Astrocyte (in vitro differentiated cells and primary cell): ENCODE measurements at places on chromosomes 16 and 17.

DNA sequence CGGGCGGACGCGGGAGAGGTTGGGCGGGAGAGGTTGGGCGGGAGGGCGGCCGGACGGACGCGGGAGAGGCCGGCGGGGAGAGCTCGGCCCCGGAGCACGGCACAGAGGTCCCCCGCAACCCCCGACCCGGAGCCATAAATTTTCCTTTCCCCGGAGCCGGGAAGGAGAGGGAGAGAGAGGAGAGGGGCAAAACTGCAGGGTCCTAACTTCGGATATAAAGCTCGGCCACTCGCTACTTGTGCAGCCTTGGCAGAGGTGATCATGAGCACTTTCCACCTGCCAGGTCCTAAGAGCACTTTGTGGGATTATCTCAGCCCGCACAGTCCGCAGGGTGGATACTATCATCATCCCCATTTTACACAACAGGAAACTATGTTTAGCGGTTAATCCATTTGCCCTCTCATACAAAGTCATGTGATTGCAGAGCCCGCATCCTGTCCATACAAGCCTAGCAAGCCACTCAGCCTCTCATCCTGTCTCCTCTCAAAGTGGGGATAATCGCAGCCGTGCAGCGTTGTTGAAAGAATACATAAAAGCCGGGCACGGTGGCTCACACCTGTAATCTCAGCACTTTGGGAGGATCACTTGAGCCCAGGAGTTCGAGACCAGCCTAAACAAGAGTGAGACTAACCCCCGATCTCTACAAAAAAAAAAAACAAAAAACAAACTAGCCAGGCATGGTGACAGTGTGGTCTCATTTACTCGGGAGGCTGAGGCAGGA is 780 bp upstream of the DCAKD start:
- no peak for DNase-seq

DNA sequence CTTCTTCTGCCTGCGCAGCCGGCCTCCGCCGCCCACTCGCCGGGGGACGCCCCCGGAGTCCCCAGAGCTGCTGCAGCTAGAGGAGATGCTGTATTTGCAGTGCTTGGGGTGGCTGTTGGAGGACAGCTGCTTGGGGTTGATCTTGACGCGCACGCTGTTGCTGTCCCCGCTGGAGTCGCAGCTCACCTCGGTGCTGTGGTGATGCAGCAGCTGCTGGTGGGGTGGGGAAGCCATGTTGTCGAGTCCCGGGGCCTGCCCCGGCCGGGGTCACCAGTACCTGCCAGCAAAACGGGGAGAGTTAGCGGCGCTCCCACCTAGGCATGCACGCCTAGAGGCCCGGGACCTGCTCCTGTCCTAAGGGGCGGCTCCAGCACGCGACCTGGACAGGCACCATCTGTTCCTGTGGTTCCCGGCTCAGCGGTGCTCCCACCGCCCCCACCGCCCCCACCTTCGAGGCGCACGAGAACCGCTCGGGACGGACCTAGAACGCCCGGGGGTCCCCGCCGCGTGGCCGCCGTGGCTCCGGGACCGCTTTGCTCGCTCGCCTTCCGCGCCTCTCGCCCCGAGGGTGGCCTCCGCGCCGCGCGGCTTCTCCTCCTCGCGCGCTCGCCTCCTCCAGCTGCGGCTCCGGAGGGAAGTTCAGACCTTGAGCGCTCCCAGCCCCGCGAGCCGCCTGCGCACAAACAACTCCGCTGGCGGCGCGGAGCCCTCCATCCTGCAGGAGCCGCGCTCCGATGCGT is 863 bp downstream of the ADCY9 start:
- peak; percentile 60 for DNase-seq

DNA sequence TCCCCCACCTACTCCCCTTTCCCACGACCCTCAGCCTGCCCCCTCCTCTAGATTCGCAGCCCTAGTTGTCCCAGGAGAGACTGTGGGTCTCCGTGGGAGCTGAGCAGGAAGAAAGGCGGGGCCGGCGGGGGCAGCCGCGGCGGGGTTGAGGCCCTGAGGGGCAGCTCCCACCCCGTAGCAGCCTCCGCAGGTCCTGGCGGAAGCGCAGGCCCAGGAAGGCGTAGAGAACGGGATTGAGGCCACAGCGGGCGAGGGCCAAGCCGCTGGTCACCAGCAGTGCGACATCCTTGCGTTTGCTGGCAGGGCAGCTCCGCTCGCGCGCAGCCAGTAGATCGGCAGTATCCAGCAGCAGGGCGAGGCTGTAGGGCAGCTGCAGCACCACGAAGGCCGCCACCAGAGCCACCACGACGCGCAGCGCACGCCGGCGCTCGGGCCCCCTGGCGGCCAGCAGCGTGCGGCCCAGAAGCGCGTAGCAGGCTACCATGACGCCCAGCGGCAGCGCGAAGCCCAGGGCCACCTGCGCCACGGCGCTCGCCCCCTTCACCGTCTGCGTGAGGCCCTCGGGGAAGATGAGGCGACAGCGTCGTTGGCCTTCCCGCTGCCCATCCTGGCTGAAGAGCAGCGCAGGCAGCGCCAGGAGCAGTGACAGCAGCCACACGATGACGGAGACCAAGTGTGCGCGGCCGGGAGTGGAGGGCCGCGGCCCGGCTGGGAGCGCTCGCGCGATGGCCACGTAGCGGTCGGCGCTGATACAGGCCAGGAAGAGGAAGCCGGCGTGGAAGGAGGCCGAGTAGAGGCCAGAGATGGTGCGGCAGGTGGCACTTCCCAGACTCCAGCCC is 1.9 kb downstream of the CCR10 start:
- DNase-seq, result peak; percentile 65

- DNase-seq, result no peak
These were observed at the start of gene ITGAL for GRCh38 chr16:30472328-30472942. Gene ITGAL (plus strand): TSS chr16:30472742. CDS start chr16:30472838, 96 bp downstream.

- DNase-seq, result peak; percentile 85
These were observed 1.9 kb downstream of the CDH11 start for GRCh38 chr16:65119901-65120401.

GRCh38 chr17:79465011-79465680 is 145.7 kb downstream of the RBFOX3 start:
- DNase-seq, result no peak

DNA sequence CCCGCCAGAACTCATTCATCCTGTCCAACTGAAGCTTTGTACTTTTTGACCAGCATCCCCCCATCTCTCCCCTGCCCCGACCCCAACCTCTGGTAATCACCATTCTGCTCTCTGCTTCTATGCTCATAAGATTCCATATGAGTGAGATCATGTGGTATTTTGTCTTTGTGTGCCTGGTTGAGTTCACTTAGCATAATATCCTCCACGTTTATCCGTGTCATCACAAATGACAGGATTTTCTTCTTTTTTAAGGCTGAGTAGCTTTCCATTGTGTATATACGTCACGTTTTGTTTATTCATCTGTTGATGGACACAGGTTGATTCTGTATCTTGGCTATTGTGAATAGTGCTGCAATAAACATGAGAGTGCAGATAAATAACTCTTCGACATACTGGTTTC is 278.9 kb downstream of the SNX29 start:
- no peak for DNase-seq

GRCh38 chr16:86294535-86295196 is 215.7 kb upstream of the FOXF1 start:
- DNase-seq, result no peak

DNA sequence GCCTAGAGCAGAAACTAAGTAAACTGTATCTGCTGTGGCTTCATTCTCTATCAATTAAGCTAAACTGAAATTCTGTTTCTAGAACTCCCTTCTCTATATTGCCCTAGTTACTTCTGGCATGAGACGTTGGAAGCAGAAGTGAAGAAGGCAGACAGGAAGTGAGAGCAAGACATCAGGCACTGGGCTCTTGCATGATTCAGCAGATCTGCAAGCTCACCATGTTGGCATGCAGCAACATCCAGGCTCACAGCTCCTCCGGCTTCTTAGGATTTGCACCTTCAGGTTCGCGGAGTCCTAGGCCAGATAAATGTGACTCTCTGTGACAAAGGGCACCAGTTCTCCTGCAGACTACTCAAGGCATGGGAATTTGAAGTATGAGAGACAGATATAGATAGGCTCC is 148.3 kb downstream of the CDH8 start:
- DNase-seq, result peak; percentile 63

- DNase-seq, result no peak
These were observed 14.9 kb downstream of the SEC14L5 start for GRCh38 chr16:4972938-4973587.

DNA sequence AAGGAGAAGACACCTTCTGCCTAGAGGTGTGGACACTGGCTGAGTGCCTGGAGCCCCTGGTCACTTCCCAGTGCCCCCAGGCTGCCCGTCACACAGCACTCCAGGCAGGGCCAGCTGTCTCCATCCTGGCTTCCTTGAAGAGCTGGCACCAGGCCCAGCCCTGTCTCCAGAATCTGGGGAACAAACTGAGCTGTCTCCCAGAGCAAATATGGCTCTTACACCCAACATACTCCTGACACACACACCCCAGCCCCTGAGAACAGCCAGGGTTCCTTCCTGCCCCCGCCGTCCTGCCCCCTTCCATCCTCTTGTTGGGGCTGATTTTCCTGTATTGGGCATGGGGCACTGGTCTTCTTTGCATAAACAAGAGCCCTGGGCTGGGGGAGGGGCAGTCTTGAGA is 9.1 kb downstream of the NHERF1 start:
- DNase-seq, result no peak

DNA sequence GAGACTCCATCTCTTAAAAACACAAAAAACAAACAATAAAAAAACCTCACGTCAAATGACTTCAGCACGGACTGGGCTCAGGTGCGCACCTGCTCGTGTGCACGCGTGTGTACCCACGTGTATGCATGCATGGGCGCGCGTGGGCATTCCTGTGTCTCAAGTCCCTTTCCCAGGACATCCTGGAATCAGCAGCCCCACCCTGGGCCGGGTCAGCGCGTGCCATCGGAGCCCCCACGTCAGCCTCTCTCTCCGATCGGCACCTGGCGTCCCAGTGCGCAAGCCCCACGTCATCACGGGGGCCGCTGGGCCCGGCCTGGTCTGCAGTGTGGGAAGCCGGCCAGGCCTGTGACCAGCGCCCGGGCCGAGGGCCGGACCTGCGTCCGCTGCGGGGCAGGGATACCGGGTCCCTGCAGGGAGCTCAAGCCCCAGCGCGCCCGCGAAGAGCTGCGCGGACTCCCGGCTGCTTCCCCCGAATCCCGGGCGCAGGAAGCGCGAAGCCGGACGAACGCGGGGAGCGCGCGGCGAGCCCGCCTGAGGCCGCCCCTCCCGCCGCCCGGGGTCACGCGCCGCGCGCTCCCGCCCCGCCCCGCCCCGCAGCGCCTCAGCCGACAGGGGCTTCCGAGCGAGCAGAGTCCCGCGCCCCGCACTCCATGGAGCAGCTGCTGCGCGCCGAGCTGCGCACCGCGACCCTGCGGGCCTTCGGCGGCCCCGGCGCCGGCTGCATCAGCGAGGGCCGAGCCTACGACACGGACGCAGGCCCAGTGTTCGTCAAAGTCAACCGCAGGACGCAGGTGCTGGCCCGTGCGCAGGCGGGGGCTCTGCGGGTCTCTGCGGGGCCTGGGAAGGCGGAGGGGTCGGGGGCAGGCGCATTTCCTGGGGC is at the start of gene FN3K:
TSS of gene FN3K (plus strand) at position 629 of the 880 bp plus-strand sequence. CDS start at position 651, 22 bp downstream.
- DNase-seq, result peak; percentile 70

DNA sequence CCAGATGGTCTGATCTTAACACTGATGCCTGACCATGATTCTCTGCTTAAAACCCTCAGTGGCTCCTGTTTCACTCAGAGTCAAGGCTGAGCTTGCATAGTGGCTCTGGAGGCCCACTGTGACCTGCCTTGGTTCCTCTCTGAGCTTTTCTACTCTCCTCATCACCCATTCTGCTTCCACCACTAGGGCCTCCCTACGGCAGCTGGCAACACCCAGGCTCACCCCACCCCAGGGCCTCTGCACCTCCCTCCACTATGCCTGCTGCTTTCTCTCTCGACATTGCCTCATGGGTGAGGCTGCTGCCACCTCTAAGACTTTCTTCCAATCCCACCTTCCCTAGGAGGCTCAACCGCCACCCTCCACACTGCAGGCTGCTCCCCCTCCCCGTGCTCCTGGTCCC is 127.6 kb downstream of the IRX3 start:
- DNase-seq, result no peak

GRCh38 chr17:47207143-47208067 is 1.7 kb upstream of the MYL4 start:
- no peak for DNase-seq
